ENCODE measurements at places on chromosomes 2 and 18.

DNA sequence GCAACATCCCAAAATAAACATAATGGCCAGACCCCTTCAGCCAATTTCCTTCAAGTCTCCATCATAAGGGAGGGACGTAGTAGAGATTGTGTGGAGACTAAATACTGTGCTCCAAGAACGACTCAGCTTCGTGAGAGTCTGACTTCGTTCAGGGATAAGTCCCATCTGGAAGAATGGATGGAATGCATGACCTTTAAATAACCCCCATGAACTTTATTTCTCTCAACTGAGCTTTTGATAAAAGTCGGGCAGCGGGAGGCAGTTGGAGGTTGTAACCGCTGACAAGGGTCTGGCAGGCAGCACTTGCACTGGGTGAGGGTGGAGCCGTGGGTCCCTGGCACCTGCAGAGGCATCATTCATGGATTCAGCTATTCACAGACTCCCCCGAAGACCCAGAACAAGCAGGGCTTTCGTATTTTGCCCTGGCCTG lies 115.9 kb downstream of the ZFP36L2 start:
- peak; percentile 59 for DNase-seq

- peak; percentile 88 for DNase-seq
Observed at GRCh38 chr2:127226520-127227263, 6.6 kb upstream of the CYP27C1 start.

GRCh38 chr18:77433076-77433475 lies 183.4 kb downstream of the GALR1 start:
- no peak for DNase-seq

DNA sequence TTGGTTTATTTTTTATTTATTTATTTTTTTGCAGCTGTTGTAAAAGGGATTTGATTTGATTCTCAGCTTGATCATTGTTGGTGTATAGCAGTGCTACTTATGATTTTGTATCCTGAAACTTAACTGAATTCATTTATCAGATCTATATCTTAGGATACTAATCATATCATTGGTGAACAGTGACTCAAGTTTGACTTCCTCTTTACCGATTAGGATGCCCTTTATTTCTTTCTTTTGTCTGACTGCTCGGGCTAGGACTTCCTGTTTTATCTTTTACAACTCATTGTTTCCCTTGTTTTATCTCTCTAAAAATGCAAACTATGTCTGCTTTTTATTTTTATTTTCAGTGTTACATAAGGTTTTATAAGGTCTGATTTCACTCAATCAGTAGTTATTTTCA lies 23.6 kb downstream of the SP100 start:
- no peak for DNase-seq

- no peak for DNase-seq
Observed at GRCh38 chr18:67421651-67422050, 94.9 kb downstream of the DSEL start.

GRCh38 chr2:225367482-225367881 lies 32.0 kb upstream of the NYAP2 start:
- no peak for DNase-seq

DNA sequence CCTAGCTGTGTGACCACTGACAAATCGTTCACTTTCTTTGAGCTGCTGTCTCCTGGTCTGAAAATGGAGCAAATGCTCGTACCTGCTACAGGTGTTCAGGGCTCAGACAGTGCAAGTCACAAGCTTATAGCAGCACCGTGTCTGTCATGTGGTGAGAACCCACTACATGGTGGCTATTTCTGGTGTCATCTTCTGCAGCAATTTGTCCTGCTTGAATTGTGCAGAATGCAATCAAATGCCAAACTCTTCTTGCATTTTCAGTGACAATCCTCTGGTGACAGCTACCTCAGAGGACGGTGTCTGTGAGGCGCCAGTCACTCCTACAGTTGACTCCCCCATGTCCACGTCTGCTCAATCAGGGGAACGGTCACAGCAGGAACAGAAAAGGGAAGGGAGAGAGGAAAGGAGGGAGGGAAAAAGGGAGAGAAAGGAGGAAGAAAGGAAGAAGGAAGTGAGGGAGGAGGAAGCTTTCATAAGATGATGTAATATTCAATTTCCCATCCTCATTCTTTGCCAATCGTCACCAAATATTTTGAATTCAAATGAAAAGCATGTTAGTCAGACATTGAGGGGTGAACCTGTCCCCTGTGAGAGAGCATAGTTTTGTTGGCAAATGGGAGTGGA lies 122.2 kb downstream of the BCL2 start:
- DNase-seq = no peak

DNA sequence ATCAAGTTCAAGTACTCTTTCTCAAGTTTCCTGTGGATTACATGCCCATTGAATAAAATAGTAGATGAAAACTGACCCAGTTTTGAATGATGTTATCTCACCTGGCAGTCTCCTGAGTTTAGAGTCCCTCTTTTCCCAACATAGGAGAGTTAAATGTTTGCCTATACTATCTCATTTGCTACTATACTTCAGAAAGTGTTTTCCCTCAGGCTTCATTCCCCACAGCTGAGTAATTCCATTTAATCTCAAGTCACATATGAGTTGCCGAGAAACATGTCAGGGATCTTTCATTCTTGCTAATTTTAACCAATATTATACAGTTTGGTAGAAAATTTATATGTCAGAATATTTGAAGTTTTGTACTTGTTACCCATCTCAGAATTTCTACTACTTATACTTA lies 150.4 kb upstream of the CDH19 start:
- no peak for DNase-seq

GRCh38 chr2:8674420-8675009 lies 7.3 kb upstream of the ID2 start:
- no peak for DNase-seq

GRCh38 chr2:85680707-85681371 lies 12.8 kb upstream of the SFTPB start:
- DNase-seq = no peak

- DNase-seq = no peak
Observed at GRCh38 chr18:25281556-25281955, 70.4 kb downstream of the ZNF521 start.

GRCh38 chr2:76120176-76120575 lies 409.5 kb upstream of the GCFC2 start:
- DNase-seq = no peak

- DNase-seq = no peak
Observed at GRCh38 chr2:88398180-88398579, 54.3 kb downstream of the FOXI3 start.

DNA sequence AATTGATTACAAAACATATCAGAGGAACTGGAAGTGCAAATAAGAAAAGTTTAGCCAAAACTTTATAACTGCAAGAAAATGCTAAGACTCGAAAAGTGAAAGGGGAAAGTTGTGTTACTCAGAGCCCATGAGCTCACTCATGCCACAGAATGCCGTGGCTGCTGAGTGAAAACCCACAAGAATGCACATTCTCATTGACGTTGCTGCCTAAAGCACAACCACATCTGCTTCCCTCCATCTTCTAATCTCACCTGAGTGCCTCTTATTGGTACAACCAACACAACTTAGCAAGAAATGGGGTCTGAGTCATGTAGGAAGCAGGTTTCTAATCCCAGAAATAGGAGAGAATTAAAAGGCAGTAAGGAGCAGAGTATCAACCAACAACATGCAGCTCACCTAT lies 259.7 kb downstream of the LNPK start:
- peak; percentile 64 for DNase-seq

DNA sequence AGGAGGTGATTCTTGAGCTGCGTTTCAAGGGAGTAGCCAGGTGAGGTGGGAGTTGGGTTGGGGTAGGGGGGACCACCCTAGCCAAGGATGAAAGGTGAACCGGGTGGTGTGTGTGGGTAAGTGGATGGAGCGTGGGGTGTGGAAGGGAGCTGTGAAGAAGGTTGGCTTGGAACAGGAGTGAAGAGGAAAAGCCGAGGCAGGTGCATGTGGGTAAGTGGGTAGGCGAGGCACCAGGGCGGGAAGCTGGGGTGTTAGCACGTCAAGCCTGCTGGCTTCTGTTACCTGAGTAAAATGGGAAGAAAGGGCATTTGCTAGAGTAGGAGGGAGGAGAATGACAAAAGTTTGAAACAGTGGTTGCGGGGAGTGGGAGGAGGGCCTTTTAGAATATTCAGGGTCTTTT lies 31.6 kb downstream of the TANC1 start:
- no peak for DNase-seq

- DNase-seq = no peak
Observed at GRCh38 chr2:128733450-128733849, 414.8 kb upstream of the HS6ST1 start.

GRCh38 chr2:201936817-201937216 lies 96.8 kb upstream of the FZD7 start:
- DNase-seq = no peak

DNA sequence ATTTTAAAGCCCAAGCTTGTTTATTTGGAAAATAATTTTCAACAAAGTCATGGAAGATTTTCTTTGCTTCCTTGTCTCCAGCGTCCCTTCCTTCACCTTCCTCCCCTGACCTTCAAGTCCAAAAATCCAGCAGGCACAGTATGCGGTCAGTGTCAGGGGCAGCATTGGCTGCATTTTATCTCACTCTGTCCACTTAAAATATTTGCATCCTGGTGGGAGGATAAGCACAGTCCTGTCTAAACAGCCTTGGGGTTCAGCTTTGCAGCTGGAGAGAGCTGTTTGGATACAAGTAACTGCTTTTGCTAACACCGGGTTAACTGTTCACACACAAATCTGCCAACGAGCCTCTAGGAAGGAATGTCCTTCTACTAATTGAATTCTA lies 318.1 kb downstream of the PDE11A start:
- DNase-seq = no peak

- no peak for DNase-seq
Observed at GRCh38 chr2:162242586-162243280, 512 bp downstream of the FAP start.

GRCh38 chr2:127149384-127149783 lies 42.4 kb upstream of the BIN1 start:
- peak; percentile 52 for DNase-seq

DNA sequence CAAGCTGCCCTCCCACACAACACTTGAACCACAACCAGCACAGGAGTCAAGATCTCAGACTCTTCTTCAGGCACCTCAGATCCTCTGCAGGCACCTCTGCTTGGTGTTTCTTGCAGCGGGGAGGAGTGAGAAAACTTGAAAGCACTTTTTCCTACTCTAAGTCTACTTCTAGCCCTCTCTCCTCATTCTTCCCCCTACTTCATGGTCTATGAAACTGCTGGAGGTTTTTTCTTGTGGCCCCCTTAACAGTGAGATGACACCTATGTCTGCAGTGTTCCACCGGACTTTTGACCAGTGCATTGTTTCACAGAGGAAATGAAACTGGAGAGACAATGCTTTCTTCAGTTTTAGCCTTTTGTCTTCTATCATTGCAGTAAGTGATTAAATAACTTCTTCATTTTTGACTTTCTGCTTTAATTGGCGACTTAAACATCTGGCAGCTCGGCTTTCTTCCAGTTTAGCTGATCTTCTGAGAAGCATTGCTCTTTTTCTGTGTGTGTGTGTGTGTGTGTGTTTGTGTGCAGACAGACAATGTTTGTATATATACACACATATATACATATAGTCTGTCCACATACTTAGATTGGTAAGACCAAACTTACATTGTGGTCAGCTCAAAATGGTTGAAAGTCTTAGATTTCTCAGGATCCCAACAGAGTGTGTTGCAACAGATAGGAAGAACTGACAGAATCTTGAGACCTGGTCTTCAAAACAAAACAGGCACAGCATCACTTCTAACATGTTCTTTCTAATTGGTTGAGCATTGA lies 1474.0 kb upstream of the TMEFF2 start:
- DNase-seq = no peak

DNA sequence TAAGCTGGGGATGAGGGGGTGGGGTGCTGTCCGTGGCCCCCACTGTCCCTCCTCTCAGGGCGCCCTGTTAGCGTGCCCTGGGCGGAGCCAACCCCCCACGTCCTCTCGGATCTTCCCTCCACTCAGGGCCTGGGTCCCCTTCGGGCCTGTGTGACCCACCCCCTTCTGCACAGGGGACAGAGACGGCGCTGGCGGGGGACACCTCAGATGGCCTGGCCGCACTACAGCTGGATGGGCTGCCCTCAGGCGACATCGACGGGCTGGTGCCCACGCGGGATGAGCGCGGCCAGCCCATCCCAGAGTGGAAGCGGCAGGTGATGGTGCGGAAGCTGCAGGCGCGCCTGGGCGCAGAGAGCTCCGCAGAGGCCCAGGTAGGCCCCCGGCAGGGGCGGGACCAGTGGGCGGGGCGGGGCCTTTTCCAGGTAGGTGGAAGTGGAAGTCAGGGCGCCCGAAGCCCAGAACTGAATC lies 9.9 kb upstream of the KLHL30 start:
- no peak for DNase-seq

DNA sequence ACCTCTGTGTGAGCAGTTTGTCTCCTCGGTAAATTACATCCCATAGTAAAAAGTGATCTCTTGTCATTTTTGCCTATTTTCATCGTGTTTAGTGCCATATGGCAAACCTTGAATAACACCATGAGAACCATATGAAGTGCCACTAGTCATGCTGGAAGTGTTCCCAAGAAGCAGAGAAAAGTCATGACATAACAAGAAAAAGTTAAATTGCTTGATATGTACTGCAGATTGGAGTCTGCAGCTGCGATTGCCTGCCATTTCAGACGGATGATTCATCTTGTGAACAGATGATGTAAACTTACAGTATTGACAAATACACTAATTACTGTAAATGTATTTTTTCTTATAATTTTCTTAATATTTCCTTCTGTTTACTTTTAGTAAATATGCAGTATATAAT lies 846.7 kb downstream of the BCL11A start:
- DNase-seq = no peak

- no peak for DNase-seq
Observed at GRCh38 chr2:162211732-162212131, 31.5 kb downstream of the FAP start.

GRCh38 chr2:97718051-97718882 lies 4.9 kb downstream of the ZAP70 start:
- no peak for DNase-seq

DNA sequence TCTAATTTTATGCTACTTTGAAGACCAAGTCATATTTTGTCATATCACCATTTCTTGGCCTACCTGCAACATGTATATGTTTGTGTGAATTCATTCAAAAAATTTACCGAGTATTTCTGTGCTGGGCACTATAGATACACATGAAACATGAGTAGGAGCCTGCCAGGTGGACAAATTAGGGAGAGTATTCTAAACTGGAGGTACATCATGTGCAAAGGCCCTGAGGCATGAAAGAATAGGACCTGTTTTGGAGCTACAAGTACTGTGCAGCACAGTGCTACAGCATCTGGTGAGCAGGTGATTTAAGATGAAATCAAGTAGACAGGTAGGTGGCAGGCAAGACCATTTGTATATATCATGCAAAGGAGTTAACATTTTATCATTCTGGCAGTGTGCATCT lies 152.9 kb downstream of the MYO3B start:
- DNase-seq = no peak
